ENCODE measurements at places on chromosomes 1 and 21.

DNA sequence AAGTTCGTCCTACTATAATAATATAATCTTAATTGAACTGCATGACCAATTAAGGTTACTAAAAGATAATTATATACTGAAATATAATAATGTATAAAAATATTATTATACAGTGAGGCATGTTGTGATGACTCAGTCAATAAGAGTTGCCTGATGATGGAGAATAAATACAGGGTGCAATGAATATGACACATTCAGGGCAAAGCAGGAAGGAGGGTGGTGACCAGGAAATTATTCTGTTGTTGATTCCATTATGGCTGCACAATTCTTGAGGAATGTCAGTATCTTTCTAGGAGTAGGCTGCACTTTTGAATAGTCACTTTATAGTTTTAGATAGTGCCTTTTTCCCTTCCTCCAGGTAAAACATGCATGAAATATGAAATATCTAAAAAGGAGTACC lies 46.4 kb upstream of the RGS21 start:
- no peak for DNase-seq

GRCh38 chr1:15477646-15478212 lies 1.8 kb downstream of the CELA2B start:
- DNase-seq = no peak

DNA sequence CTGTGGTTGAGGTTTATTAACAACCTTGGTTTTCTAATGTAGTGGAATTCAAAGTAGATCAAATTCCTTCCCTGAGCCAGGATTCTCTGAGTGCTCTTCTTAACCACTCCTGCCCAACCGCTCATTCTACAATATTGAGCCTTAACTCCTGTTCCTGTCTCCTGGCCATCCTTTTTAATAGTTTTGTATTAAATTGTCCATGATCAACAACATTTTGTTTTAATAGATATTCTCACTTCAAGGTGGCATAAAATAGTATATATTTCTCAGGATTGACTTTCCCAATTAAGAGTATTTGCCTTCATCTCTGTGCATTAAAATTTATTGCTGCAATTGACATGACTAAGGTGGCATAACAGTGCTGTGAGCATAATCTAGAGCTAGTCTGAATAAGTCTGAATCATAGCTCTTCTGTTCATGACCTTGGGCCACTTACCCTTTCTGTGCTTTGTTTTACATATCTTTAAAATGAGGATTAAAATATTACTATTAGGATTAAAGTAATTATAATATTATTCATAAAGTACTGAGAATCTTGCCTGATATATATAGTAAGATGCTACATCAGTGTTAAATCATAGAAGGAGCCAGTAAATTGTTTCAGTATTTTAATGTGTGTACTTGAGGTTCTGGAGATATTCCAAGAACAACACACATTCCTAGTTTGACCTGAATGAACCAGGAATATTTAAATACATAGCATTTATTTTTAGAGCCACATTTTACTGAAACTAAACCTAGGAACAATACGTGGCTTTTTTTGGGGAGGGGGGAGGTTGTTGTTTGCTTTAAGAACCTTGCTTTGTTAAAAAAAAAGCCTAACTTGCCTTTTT lies 76.4 kb downstream of the ADGRL2 start:
- no peak for DNase-seq

DNA sequence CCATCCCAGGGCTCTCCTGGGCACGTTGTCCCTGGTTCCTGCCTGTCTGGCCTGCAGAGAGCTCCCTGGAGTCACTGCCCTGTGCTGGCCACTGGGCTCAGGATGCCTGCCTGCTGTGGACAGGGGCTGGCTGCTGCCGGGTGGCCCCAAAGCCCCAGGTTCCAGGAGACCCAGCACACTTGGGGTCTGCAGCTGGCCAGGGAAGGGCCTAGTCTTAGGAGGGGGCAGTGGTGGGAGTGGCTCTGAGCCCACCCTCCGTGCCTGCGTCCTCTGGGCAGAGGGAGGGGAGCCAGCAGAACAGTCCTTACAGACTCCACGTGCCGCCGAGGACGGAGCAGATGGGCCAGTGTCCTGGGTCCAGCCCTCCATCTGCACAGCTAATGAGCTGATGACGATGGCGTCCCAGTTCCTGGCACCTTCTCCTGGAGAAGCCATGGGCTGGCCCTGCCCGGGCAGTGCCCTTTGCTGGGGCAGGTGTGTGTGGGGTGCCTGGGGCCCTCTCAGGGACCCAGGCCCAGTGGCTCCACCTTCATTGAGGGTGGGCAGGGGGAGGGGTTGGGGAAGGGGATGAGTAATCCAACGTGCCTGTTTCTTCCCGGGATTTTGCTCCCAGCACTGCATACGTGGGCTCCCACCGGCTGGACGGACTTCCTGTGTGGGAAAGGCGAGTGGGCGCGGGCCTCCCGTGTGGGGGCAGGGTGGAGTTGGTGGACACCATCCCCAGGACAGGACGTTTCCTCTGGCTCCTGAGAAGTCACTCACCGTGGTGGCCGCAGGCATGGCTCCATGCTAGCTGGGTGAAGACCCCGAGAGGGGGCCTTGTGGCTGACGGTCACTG lies 6.8 kb upstream of the PLCH2 start:
- no peak for DNase-seq

DNA sequence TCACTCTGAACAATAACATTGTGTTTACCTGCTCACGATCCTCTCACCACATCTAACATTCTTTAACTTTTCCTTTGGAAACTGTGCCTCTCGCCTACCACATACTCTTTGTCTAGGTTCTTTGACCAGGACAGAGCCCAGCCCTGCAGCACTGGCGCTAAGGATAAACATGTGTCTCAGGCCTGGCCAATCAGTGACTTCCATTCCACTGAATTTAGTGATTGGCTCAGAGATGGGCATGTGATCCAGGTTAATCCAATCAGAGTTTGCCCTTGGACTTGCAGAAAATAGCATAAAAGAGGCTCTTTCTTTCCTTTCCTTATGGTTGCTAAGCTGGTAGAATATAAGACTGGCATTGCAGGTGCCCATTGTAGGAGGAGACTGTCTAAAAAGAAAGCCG lies 605.7 kb downstream of the MATN1 start:
- DNase-seq = no peak

GRCh38 chr1:95067062-95067461 lies 5.7 kb downstream of the ALG14 start:
- DNase-seq = no peak

DNA sequence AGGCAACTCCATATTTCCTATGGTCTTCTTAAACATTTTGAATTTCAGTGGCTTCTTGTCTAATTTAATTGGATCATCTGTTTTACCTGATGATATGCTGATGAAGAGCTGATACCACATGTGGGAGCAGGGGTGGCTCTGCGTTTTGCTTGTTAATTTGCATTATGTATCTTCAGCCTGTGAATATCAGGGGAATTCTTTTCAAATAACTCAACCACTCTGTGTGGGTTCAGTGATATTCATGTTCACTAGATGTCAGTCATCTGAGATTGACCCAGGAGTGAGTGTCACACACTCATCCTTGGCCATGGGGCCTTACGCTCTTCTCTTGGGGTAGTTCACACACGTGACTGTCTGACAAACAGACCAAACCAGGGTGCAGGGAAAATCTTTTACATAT lies 83.0 kb downstream of the FCRL5 start:
- no peak for DNase-seq

DNA sequence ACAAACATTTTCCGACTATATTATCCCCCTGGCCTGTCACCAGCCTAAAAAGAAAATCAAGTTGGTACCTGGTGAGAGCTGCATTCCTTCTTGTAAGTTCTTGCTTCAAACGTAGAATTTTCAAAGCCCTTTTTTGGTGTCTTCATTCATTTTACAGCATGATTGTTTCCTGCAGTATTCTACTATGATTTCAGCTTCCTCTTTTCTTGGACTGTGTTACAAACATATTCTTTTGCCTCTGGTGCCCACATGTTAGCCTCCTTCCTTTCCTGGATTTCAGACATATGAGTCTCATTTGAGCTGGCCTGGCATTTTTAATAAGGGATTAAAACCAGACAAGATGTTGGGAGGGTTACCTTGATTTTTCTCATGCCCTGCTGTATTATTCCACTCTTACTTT lies 142.5 kb downstream of the PIGK start:
- no peak for DNase-seq

GRCh38 chr1:226687426-226687825 lies 51.7 kb downstream of the ITPKB start:
- DNase-seq = no peak

DNA sequence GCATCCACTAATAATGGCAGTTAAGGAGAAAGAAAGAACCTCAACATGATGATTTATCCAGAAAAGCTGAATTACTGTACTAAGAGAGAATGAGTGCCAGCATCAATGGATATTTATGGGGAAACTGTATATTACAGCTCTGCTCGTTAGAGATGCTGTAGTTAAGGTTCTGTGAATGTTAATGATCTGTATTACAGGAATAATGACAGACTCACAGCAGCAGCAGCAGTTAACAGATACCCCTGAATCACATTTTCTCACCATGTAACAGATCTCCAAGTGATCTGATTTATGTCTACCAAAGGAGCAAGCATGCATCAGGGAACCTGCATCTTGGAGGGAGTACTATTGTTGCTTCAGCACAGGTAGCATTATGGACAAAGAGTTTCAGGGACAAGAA lies 80.6 kb upstream of the C8B start:
- DNase-seq = no peak

DNA sequence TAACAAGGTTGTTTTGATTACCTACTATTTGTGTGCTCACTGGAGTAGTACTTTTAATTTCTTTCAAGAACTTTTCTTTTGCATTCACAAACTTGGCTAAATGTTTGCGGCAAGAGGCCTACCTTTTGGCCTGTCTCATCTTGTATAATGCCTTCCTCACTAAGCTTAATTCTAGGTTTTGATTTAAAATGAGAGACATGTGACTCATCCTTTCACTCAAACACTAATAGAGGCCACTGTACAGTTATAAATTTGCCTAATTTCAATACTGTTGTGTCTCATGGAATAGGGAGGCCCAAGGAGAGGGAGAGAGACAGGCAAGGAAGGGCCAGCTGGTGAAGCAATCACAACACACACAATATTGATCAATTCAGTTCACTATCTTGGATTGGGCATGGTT lies 66.1 kb downstream of the ZNF644 start:
- no peak for DNase-seq

DNA sequence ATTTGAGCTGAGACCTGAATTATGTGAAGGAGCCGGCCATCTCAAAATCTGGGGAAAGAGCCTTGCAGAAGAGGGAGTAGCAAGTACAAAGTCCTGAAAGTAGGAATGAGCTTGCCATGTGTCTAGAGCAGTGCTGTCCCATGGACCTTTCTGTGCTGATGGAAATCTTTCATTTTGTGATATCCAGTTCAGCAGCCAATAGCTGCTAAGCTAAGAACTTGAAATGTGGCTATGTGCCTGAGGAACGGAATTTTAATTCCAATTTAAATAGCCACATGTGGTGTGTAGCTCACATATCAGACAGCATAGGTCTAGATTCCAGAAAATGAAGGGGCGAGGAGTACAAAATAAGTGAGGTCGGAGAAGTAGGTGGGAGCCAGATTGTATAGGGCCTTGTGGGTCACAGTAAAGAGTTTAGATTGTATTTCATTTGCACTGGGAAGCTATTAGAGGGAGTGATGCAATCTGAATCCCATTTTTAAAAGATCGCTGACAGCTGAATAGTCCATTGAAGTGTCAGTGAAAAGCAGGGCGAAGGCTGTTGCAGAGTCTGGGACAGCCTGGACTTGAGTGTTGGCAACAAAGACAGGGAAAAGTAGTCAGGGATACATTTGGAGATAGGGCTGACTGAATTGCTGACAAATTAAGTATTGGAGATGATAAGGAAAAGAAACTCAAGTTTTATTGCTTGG lies 80.3 kb downstream of the TMEM200B start:
- no peak for DNase-seq

- no peak for DNase-seq
Observed at GRCh38 chr1:201020721-201021629, 2.5 kb downstream of the KIF21B start.

GRCh38 chr1:241518476-241519307 lies 863 bp downstream of the FH start:
- DNase-seq = no peak

DNA sequence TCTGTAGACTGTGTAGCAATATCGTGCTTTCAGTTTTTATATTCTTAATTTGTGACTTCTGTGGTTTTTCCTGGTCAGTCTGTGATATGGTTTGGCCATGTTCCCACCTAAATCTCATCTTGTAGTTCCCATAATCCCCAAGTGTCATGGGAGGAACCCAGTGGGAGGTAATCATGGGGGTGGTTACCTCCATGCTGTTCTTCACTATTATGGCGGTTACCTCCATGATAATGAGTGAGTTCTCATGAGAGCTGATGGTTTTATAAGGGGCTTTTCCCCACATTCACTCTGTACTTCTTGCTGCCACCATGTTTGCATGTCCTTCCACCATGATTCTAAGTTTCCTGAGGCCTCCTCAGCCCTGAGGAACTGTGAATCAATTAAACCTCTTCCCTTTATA lies 169.8 kb downstream of the LEPR start:
- DNase-seq = no peak

GRCh38 chr1:34796990-34797389 lies 4.2 kb downstream of the GJA4 start:
- no peak for DNase-seq

GRCh38 chr1:35573198-35574124 lies at the start of gene TFAP2E:
Gene TFAP2E, plus strand, starts transcription at chr1:35573314. Its CDS starts 264 bp downstream, at chr1:35573578.
- no peak for DNase-seq

DNA sequence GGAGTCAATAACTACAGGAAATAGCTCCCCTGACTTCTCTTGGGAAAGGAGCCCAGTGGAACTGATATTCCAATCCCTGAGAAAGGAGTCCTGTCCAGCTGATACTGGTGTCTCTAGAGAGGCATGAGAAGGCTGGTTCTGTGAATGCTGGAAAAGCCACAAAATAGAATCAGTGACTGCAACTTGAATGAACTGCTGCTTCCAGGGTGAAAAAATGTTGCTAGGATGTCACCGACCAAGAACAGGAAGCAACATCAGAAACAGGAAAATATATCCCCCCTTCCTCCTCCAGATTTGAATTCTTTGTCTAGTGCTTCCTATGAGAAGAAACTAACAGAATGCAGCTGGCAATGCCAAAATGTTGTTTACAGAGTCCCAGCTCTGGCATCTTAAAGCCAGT lies 269.3 kb upstream of the LYPLAL1 start:
- DNase-seq = no peak
